CD4-positive, alpha-beta T cell (primary cell): ENCODE measurements at places on chromosomes 16 and 17.

GRCh38 chr17:4950746-4951204 lies at the start of gene ENO3:
TSS of gene ENO3 (plus strand) at chr17:4951119. CDS start at chr17:4951830, 711 bp downstream.
- DNase-seq = no peak

- no peak for DNase-seq
These were observed at the start of gene ANKRD40CL for GRCh38 chr17:50767446-50767845. TSS of gene ANKRD40CL (minus strand) at chr17:50767518. CDS start at chr17:50766913, 605 bp downstream.

DNA sequence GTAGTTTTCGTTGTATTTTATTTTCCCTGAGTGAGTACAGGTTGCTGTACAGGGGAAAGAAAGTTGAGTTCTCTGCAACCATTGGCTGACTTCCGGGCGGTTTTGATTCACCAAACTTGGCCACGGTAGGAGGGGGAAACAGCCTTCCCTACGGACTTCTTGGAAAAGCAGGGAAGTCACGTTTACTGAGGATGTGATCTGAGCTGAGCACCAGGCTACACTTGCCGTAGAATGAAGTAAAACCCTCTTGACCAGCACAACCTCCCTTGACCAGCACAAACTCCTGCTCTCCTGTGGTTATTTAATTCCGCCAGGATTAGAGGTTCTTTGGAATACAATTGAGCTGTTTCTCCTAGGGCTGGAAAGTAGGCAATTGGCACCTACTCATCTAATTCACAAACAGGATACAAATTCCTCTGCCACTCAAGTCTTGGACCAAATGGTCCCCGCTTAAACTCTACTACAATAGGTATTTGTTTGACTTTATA lies 242.0 kb upstream of the RBFOX1 start:
- no peak for DNase-seq

DNA sequence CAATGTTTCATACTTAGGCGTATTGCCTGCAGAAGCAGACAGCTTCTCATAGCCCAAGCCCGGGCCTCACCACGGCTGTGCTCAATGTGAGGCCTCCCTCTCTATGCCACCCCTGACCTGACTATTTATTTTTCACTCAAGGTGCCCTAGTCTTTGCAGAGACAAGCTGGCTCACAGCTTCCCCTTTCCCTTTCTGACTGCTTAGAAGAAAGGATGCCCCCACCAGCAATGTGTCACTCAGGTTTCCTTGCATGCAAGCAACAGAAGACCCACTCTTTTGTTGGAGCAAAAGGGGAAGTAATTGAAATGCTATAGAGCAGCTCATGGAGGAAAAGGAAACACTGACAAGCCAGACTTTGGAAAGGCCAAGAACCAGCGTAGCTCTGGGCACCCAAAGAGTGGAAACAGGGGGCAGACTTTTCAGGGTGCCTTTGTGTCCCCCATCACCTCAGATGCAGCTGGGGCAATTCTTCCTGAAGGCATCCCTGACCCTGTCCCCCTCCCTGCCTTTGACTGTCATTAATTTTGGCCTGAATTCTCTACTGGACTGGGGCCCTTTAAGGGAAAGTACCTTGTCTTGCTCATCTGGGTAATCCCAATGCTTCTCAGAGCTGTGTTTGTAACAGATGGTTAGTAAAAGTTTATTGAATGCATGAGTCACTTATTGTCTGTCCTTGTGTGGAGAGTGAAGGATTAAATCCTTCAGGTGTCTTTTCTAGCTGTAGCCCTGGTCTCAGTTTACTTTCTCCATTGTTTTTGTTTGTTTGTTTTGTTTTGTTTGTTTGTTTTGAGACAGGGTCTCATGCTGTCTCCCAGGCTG lies 17.8 kb downstream of the RGS9 start:
- DNase-seq = no peak

GRCh38 chr16:72455743-72456659 lies 284.0 kb upstream of the PMFBP1 start:
- no peak for DNase-seq

- peak; percentile 25 for DNase-seq
These were observed 47.1 kb downstream of the SRCIN1 start for GRCh38 chr17:38558728-38559050.

DNA sequence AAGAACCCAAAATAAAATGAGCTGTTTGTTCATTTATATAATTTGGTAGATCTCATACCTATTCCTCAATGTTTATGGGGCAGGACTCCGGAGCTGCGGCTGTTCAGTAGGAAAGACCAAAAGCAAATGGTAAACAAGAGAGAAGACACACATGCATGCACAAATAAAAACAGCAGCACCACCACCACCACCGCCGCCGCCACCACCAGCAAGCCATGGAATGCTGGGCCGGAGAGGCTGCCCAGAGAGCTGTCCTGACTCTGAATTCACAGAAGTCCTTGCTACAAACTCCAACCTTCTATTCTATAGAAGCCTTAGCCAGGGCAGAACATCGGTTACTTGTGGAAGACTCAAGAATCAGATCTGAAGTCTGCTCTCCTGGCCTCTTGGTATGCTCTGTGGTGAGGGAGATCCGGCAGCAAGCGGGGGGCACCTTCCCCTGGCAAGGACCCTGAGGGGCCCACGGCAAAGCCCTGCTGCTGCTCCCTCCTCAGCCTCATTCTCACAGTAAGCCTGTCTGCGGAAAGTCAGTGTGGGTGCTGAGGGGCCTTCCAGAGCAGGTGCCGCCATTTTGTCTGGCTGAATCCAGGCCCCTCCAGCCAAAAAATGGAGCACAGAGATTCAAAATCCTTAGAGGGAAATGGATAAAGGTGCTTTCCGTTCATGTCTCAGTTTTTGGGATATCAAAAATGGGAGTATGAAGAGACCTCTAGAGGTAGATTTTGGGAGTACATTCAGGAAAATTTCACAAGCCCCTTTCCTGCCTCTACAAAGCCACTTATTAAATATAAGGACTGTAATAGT lies 6.4 kb upstream of the FOXJ1 start:
- no peak for DNase-seq

GRCh38 chr16:4917117-4917516 lies 19.8 kb downstream of the PPL start:
- DNase-seq = no peak

DNA sequence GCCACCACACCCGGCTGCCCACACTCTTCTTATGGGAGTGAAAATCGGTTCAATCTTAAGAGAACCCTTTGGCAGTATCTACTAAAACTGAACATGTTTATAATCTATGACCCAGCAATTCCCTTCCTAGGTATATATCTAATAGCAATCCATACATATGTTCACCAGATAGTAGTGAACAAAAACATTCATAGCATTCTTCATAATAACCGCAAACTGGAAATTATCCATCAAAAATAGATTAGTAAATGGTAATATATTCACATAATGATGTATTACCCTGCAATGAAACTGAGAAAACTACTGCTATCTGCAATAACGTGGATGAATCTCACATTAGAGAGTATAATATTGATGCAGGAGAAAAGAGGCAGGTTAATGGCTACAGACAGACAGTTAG lies 23.1 kb downstream of the COPRS start:
- DNase-seq = no peak

DNA sequence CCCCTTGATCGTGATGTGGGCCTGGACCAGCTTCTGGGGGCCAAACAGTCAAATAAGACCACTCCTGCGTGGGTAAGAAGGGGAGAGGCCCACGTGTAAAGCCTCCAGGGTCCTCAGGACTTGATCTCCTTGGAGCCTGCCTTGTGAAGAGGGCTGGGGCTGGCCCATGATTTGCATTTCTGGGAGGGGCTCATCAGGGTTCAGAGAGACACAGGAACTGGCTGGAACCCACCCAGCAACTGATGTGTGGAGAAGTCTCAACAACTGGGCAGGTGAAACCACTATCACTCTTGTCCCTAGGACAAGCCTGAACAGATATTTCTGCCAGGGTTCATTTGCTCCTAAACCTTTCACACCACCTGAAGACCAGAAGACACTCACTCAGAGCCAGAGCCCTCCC lies 214.7 kb downstream of the ZNF423 start:
- DNase-seq = no peak

GRCh38 chr17:10130677-10131076 lies 67.7 kb downstream of the GAS7 start:
- no peak for DNase-seq

DNA sequence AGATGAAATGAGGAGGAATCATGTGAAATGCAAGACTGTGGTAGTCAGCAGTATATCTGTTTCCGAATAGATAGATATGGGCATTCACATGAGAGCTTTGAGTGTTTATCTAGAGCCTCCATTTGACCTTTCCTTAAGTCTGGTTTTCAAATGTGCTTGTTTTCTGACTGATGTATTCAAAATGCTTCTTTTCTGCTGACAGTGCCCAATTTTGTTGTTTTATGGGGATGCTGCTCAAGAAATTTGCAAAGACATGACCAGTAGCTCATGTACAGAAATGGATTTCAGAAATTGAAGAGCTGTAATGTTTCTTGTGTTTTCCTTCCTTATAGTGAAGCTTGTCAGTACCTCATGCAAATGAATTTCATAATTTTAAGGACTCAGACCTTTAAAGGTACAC lies 903.4 kb upstream of the CDH8 start:
- DNase-seq = no peak

GRCh38 chr16:16042076-16042475 lies 92.7 kb downstream of the ABCC1 start:
- no peak for DNase-seq
